ENCODE measurements at places on chromosomes 2 and 18.
A peak's percentile ranks its signal among the peaks of the same experiment; 100 is the strongest.

- no peak for DNase-seq
Measured at GRCh38 chr2:206028101-206028500, 57.9 kb downstream of the INO80D start.

- DNase-seq = no peak
Measured at GRCh38 chr2:222722327-222722946, 51.0 kb downstream of the MOGAT1 start.

DNA sequence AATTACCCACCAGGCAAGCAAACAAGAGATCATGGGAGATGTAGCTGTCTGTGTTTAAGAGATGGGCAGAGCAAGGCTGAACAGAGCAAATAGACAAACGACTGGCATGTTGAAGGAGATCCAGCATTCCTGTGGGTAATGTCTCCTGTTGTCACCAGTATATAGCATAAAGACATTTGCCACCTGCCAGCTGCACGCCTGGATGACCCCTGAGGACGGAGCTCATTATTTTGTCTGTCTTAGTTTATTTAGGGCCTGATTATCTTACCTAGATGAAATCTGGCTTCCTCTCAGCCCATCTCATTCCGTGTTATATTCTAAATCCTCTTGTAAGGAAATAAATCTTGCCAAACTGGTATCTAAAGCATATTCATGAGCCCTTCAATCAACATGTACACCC lies 510.3 kb upstream of the LINC00305 start:
- DNase-seq = no peak

DNA sequence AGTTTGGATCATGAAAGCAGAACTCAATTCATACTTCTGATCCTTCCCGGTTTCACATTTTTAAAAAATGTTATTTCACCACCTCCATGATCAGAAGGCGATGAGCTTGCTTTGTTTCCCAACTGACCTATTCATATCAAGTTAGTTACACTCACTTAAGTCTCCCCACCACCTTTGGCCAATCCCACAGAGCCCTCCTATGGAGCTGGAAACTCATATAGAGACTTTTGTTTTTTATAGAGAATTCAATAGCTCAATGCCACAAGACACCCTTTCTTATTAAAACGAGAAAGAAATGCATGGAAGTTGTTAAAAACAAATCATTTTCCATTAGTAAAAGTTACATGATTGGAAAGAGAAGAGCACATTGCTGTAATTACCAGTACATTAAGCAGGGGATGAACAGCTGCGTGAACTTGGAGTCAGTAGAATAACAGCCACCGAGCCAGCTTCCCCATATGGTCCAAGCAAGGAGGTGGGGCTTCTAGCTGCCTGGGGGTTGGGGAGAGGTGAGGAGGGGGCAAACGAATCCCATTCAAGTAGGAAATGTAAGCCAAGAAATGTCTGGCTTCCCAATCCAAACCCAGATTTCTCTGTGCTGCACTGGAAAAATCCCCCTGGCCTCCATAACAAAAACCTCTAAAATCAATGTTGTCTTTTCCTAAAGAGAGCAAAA lies 614.5 kb downstream of the IRS1 start:
- DNase-seq = no peak

GRCh38 chr18:56748698-56749268 lies 97.6 kb downstream of the WDR7 start:
- peak; percentile 51 for DNase-seq

DNA sequence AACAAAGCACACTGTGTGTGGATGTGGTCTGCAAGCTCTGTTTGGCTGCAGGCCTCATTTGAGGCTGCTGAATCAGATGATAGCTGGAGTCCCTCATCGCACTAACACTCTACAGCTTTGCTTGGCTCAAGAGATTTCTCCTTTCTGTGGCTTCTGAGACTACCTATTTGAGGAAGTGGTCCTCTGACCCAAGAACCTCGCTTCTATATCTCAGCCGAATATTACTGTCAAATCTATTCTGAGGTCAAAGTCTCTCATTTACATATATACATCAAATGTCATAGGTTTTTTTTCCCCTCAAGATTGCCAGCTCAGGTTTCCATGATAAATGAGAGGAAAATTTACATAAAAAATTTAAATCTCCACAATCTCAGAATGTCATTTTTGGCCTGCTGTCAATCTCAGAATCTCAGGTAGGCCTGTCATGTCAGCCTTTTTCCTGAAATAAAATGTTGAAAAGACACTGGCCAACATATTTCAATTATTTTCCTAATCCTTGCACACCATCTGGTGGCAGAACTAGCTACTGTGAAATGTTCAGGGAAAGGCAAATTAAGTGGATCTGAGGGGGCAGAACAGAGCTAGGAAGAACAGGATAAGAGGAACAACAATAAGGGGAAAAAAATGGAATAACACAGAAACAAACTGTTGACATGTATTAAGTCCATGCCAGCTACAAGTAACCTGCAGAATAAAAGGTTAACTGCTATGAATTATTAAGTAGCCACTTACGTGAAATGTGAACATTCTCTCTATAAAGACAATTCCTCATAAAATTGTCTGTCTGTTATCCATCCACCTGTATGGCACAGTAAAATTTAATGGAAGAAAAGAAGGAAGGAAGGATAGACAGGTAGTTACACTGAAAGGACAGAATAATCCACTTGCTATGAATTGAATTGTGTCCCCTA lies 39.3 kb downstream of the AP1S3 start:
- peak; percentile 45 for DNase-seq

GRCh38 chr2:231680285-231680991 lies 27.9 kb upstream of the PTMA start:
- DNase-seq = no peak

DNA sequence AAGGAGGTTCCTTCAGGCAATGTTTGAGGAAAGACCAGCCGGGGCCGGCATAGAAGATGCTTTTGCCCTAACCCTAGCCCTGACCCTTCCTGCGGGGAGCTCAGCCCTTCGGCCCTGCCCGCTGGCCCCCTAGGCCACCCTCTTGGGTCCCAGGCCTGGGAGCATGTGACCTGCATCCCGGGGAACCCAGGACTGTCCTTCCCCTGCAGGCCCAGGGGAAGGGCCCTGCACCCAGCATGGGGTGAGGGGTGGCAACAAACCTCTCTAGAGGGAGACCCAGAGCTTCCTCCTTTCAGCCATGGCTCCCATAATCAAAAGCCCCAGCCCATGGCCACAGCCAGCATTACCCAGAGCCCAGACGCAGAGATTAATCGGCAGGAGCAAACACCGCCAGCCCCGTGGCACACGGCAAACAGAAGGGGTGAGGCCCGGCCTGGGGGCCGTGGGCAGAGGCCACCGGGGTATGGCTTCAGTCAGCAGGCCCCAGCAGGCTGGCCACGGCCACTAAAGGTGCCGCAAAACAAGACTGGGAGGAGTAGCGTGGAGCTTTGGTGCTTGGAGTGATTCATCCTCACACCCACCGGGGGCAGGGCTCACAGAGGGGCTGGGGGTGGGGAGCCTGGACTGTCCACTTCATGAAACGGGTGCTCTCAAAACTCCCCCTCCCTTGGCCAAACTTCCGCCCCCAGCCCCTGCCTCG lies 61.6 kb upstream of the HPCAL1 start:
- DNase-seq = no peak

- no peak for DNase-seq
Measured at GRCh38 chr2:201891676-201892075, 85.3 kb downstream of the CDK15 start.

GRCh38 chr2:135093193-135093592 lies 41.1 kb downstream of the RAB3GAP1 start:
- no peak for DNase-seq

GRCh38 chr2:59589881-59590280 lies 963.6 kb downstream of the BCL11A start:
- DNase-seq = no peak

DNA sequence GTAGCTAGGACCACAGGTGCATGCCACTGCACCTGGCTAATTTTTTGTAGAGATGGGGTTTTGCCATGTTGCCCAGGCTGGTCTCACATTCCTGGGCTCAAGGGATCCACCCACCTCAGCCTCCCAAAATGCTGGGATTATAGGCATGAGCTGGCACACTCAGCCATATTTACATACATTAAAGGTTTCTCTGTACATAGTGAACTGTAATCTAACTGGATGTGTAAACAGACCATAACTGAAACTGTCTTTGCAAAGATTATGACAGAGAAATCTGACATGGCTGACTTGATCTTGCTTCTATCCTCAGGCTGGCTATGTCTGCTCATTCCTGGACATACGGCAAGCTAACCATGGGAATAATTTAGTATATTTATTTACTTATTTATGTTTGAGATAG lies 139.2 kb upstream of the XPO1 start:
- no peak for DNase-seq

DNA sequence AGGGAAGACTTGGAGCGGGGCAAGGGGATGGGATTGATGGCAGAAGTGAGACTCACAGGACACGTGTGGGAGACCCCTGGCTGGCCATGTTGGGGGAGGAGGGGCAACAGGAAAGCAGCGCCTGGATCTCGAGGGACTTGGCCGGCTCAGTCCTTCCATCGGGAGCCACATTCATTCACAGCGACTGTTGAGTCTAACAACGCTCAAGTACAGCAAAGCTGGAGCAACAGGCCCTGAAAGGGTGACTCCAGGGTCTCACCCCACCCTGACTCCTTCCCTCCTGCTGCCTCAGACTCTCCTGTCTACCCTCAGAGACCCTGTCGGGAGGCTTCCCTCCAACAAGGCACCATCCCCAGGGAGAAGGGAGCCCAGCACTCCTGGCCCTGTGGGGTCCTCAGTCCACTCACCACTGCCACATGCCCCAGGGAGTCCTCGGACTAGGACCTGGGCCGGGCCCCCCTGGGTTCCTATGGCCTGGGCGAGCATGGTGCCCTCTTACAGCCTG lies 14.8 kb upstream of the ALPI start:
- no peak for DNase-seq

GRCh38 chr18:1425679-1426078 lies 521.0 kb downstream of the ADCYAP1 start:
- DNase-seq = no peak

- no peak for DNase-seq
Measured at GRCh38 chr2:64876137-64876647, 113.0 kb upstream of the SLC1A4 start.

DNA sequence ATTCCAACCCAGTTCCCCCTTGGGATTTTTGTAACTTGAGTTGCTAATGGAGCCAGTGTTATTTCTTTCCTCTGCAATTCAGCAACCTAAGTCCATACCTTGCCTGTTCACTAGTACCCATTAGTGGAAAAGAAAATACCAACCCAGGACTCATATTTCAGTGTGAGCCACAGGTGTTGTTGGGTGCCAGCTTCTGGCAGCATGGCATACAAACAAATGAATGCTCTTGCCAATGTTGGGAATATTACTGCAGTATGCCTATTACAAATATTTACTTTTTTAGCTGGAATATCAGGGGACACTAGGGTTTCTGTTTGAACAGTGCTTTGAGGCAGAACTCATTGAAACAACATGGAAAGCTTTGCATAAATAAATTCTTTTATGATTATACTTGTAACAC lies 130.2 kb downstream of the NCKAP5 start:
- peak; percentile 55 for DNase-seq

DNA sequence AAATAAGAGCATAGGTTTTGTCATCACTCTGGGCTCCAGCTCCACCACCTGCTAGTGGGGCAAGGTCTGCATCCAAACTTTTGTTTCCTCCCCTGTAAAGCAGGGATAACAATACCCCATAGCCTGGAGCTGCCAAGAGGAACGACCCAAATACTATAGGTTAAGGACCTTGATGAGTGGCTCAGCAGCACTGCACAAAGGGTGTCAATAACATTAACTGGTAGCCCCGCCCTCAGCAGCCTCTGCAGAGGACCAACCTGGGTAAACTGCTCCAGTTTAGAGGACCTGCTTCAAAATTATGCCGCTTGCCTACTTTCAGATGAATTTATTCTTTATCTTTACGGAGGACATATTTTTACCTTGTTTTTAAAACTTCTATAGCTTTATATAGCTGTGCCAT lies 65.8 kb upstream of the RIOK3 start:
- DNase-seq = no peak

DNA sequence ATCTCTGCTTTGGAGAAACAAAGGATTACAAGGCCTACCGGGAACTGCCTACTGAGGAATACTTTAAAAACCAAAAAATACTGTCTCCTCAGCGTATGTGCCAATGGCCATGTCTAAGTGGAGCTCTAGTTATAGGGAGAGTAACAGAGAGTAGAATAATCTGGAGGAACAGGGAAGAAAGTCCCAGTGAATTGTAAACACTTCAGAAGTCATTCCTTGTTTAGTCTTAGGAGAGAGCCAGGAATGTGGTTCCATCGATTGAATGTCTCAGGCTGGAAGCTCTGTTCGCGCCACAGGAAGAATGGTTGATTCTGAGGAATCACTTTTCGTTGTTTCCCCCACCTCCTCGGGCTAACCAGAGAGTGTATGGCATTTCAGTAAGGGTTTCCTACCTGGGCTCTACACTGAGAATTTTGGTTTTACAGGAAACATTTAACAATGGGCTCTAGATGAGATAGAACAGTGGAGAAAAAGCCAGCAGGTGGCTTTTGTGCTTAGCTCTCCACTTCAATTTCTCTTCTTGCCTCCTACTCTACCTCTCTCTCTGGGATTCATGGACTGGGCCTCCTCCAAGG lies 88.7 kb downstream of the ACVR1 start:
- DNase-seq = no peak

- no peak for DNase-seq
Measured at GRCh38 chr18:65767406-65767805, 16.6 kb downstream of the CDH7 start.

DNA sequence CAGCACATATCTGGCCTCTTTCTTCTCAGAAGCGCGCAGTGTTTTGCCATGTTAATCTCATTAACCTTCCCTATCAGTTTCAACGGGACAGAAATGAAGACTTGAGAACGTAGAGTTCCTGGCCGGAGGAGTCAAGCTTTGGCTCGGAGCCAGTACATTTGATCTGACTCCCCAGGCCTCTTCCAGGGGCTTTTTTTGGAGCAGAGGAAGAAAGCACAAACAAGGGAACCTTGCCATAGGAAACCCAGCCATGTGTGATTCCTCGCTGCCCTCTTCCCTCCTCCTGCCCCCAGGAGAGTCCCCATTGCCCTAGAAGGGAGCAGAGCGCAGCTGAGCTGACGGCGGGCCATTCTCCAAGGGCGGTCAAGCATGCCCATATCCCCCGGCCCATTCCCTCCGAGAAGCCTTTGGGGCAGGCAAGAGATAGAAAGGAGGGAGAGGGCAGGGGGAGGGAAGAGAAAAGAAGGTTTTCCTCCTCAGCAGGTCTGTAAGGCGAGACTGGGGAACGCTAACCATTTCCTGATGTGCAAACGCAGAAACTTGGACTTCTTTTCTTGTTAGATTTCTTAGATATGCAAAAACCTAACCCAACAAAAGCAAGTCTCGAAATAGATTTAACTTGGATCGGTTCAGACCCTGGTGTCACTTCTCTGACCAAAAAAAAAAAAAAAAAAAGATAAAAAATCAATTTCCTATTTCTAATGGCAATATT lies 63.7 kb upstream of the POU3F3 start:
- DNase-seq = no peak

GRCh38 chr2:140128909-140129308 lies 1348.7 kb upstream of the NXPH2 start:
- DNase-seq = peak; percentile 60

- no peak for DNase-seq
Measured at GRCh38 chr2:132901661-132902060, 231.7 kb upstream of the LYPD1 start.
